ENCODE measurements at places on chromosomes 3 and 15.

DNA sequence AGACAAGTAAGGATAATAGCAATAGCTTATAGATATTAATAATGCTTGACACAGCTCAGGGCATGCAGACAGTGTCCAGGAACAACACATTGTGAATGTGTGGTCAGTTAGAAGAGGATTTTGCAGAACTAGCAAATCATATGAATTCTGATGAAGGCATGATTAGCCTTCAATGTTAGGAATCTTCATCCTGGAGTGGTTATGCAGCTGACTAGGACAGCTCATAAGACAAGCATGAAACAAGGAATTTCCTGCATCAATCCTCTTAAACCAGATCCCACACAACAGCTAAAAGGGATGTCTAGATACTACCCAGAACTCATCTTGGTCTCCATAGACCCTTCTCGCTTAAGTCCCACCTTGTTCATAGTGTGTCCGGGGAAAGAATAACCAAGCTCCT lies 499.0 kb upstream of the ATP11B start:
- no peak for DNase-seq

DNA sequence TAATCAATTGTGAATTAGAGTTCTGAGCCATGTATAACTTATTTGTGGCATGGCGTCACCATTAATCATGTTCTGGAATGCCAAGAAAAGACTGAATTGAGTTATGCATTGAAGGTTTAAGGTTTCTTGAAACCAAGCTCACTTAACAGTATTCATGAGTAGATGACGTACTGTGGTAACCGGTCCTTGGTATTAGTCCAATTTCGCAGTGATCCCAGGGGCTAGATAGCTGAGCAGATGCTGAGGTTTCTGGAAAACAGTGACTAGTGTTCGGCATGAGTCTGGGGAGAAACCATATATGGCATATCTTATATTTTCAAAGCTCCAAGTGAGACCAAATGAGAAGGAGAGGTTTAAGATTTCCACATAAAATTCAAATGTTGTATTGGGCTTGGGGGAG lies 218.3 kb upstream of the LYSMD4 start:
- no peak for DNase-seq

GRCh38 chr3:196968233-196969133 lies at the start of gene PIGZ:
PIGZ (minus strand) TSS chr3:196968833; CDS start chr3:196952031, 16,802 bp downstream.
- no peak for DNase-seq

DNA sequence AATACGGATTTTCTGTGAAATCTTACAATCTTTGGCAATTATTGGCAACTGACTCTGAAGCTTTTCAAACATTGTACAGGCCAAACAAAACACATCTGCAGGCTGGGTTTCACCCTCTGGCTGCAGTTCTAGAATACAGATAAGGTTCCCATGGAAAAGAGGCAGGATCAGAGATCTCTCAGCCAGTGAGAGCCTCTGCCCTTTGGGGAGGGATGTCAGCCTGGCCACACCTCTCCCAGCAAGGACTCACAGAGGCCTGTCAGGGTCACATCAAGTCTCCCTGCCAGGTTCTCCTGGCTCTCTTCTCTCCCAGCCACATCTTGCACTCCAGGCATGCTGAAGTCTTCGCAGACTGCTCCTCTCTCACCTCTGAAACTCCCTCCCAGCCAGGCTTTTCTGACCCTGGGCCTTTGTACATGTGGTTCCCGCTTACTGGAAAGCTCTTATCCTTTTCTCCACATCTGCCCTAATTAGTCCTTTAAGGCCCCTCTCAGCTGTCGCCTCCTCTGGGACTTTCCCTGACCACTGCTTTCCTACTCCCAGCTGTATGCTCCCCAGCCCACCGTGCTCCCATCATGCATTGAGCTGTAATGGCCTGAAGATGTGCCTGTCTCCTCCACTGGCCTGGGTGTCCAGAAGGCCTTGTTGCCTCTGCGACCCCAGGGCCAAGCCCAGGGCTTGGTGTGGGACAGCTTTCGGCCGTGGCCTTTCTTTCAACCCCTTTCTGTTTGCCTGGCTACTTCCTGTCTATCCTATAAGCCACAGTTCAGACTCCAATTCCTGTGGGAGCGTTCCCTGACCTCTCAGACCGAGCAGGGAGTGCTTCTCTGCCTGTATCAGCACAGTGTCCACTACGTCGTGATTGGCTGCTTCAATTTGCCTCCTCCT lies 4.3 kb downstream of the RBP1 start:
- no peak for DNase-seq
